ENCODE measurements at places on chromosomes 6 and 20.
A peak's percentile ranks its signal among the peaks of the same experiment; 100 is the strongest.

DNA sequence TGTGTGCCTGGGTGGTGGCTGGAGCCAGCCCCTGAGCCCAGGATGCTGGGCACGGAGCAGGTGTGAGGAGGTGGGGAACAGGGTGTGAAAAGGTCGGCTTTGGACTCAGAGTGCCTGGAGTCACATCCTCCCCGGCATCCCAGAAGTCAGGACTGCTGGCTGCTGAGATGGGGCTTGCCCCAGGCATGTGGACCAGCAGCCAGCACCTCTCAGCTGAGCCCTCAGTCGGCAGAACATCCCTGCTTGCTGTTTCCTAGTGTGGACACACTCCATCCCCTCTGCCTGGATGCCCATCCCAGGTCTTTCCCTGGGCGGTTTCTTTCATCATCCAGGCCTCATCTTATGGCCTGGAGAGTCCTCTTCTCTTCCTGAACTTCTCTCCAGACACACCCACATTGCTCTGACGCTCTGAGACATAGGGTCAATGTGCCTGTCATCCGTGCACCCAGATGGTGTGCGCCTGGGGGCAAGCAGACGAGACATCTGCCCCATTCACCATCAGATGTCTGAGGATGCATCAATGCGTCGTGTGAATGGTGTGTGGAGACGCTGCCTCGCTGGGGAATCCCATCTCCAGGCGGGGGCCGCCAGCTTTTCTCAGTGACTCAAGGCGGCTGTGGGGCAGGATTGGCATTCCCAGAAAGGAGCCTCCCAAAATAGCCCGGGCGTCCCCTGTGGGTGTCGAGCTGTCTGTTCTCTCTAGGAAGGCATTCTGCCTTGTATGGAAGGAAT is 104.2 kb downstream of the SYCP2 start:
- DNase-seq, result no peak

- DNase-seq, result no peak
Measured at GRCh38 chr6:33981861-33982260, 164.0 kb downstream of the GRM4 start.

- DNase-seq, result no peak
Measured at GRCh38 chr6:149499066-149499465, 14.3 kb upstream of the ZC3H12D start.

- DNase-seq, result no peak
Measured at GRCh38 chr20:47280228-47280627, 76.3 kb downstream of the ZMYND8 start.

DNA sequence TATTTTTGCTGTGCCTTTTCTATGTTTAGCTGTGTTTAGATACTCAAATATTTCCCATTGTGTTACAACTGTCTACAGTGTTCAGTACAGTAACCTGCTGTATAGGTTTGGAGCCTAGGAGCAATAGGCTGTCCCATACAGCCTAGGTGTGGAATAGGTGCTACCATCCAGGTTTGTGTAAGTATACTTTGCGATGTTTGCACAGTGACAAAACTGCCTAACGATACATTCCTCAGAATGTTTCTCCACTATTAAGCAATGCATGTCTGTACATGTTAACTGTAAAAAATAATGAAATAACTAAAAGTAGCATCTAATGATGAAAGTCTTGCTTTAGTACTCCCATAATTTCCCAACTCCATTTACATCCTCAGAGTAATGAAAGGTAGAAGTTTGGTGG is 46.0 kb downstream of the SERAC1 start:
- DNase-seq, result no peak

DNA sequence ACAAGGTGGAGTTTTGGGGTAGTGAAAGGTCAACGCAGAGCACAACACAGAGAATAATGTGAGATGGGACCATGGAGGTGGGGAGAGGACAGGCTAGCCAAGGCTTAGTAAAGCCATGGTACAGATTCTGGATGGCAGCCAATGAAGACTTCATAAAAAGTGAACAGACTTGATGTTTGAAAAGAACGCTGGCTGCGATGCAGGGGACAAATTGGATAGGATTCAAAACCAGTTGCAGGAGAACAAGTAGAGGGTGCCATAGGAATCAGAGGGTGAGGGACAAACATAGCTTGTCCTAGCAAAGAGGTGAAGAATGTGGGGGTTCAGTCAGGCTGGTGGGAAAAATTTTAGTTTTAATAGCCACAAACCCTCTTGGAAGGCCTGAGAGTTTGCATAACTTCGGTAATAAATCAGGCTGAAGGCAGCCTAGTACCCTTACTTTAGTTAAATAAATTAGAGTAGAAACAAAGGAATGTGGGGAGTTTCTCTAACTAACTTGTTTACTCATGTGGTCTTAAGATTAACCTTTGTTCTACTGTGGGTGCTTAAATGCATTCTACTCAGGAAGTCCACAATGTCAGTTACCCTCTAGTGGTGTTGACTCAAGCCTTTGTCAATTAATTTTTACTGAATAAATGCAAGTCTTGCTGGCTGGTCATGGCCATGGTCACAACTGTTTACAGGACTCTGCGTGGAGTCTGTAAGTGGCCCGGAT is 216.4 kb downstream of the C6orf118 start:
- no peak for DNase-seq

GRCh38 chr6:35810971-35811698 is 6.0 kb downstream of the LHFPL5 start:
- no peak for DNase-seq

- DNase-seq, result peak; percentile 52
Measured at GRCh38 chr6:151014404-151015100, 149.1 kb downstream of the MTHFD1L start.

DNA sequence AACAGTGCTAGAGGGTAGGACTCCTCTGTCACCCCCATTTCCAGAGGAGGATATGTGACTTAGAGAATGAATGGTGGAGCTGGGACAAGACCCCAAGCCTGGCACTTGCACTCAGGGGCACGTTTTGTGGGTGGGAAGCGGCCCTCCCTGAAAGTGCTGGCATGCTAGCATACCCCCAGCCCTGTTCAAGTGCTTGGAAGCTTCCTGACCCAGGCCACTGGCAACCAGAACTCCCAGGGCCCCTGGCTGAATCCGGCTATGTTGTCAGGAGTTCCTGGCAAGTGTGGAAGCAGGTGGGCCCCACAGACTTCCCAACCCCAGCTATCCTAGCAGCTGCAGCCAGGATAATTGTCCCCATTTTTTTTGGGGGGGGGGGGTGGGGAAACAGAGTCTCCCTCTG is 35.6 kb upstream of the TGM2 start:
- no peak for DNase-seq

- DNase-seq, result no peak
Measured at GRCh38 chr6:157069585-157069984, 253.7 kb downstream of the TMEM242 start.

GRCh38 chr6:11229655-11230046 is 2.8 kb downstream of the NEDD9 start:
- no peak for DNase-seq

DNA sequence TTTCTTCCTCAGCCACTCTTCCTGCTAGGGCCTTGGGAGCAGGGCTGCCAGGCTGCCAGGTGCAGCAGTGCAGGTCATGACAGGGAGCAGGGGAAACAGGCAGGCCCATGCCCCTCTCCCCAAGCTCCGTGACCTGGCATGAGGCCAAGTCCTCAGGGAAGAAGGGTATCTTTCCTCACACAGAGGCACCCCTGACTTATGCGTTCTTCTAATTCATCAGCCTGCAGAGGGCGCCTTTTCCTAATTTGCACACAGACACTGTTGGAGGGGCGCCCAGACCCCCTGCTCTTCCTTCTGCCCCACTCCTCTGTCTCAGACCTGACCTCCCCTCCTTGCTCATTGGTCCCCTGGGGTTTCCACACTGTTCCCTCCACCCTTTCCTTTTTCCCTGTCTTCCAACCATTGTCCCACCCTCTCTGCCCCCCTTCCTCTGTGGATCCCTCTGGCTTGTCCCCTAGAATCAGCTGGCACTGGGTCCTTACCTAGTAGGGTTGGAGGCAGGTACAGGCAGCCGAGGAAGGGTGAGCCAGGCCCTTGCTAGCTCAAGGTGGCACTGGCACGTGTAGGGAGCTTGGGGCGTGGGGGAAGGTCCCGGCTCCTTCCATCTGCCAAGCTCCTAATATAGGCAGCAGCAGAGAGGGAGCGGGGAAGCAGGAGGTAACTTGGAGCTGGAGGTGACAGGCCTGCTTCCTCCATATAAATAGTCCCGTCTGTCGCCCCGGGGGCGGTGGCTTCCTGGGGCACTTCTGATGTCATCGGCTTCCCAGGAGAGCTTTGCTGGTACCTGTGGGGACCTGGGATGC is 154.9 kb upstream of the MLN start:
- DNase-seq, result no peak

GRCh38 chr6:5994234-5994998 is 12.3 kb downstream of the NRN1 start:
- no peak for DNase-seq

DNA sequence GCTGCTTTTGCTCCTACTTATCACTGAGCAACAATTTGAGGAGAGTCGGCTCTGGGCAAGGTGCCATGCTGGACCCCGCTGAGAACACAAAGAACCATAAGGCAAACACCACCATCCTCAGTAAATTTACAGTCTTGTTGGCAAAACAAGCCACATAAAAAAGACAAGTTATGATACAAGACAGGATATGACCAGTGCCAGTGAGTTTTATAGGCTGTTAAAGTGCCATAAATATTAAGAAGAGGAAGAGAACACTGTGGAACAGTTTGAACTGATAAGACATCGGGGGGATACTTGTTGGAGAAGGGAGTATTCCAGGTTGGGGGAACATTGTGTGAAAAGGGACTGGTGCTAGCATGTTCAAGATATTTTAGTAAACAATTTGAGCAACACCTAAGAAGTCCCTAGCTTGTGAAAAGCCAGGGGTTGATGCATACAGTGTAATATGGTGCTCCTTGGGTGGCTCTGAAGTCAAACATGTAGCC is 25.3 kb upstream of the RIPOR2 start:
- DNase-seq, result no peak
